Effector memory CD8-positive, alpha-beta T cell (primary cell): ENCODE measurements at places on chromosomes 2 and 18.

DNA sequence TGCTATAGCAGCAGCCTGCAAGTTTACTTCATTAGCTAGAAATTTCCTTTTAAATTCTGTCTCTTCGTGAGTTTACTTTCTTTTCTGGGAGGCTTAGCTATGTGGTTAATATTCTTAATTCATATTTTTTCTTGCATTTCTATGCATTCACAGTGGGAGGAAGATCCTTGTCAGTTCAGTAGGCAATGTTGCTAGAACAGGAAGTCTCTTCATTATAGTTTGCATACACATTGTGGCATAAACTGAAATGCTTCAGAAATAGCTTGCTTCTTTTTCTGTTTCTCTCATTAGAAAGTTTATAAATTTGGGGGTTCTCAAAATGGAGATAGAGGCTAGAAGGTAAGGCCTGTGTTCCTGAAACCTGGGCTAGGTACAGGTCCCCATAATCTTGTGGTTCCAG lies 8.1 kb upstream of the ARHGAP15 start:
- peaks cover 13% of the 10 kb centered on the region for H3K4me1 ChIP-seq
- H3K27me3 ChIP-seq: peaks cover 13% of the 10 kb centered on the region
- no peak overlapping the region for H3K27ac ChIP-seq
- no peaks in the 10 kb centered on the region for H3K36me3 ChIP-seq
- H3K4me3 ChIP-seq: no peak overlapping the region
- DNase-seq: no peak

DNA sequence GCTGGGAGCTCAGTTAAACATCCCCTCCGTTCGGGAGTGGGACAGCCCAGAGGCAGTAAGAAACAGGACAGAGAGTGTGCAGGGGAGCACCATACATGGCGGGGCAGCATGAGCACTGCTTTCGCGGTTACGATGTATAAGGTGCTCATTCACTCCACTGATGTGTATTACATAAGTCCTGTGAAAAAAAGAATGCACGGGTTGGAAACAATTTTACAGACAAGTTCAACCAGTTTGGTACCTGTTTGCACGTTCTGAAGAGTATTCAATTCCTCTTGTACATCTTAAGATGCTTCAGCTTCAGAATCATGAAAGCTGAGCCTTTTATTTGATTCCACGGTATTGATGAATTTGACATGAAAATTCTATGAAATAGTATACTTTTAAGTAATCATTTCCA lies 97.8 kb upstream of the NETO1 start:
- no peak overlapping the region for H3K27ac ChIP-seq
- no peak for DNase-seq
- no peaks in the 10 kb centered on the region for H3K36me3 ChIP-seq
- H3K4me1 ChIP-seq: no peaks in the 10 kb centered on the region
- no peaks in the 10 kb centered on the region for H3K27me3 ChIP-seq

- H3K27me3 ChIP-seq: no peaks in the 10 kb centered on the region
- DNase-seq: peak; percentile 55
- peaks cover 10% of the 10 kb centered on the region for H3K36me3 ChIP-seq
- no peak overlapping the region for H3K27ac ChIP-seq
Measured at GRCh38 chr2:11446733-11447248, 19.2 kb downstream of the E2F6 start.

GRCh38 chr18:49976795-49977560 lies 163.6 kb upstream of the ACAA2 start:
- no peak for DNase-seq
- no peak overlapping the region for H3K27ac ChIP-seq
- H3K4me1 ChIP-seq: no peaks in the 10 kb centered on the region
- H3K4me3 ChIP-seq: no peak overlapping the region

- H3K36me3 ChIP-seq: peaks cover 19% of the 10 kb centered on the region
- peak; percentile 78 for DNase-seq
- no peaks in the 10 kb centered on the region for H3K27me3 ChIP-seq
Measured at GRCh38 chr2:88016086-88016959, at the start of gene RNU2-63P. Gene RNU2-63P, minus strand, starts transcription at chr2:88016547.

DNA sequence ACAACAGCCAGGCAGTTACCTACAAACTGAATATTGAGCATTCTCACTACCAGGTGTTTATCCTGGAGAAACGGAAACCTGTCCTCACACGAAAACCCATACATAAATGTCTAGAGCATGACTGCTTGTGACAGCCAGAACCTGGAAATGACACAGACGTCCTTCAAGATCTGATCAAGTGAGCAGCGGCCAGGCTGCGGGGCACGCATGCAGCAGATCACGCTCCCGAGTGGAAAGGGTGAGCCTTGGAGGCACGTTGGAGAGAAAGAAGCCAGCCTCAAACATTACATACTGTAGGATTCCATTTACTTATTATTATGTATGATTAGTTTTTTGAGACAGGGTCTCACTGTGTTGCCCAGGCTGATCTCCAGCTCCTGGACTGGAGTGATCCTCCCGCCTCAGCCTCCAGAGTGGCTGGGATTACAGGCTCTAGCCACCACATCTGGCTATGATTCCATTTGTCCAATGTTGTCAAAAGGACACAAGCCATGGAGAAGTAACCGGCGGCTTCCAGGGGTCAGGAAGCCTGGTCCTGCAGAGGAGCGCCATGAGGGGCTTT lies 22.9 kb upstream of the STK25 start:
- H3K27me3 ChIP-seq: peaks cover 14% of the 10 kb centered on the region
- no peaks in the 10 kb centered on the region for H3K4me1 ChIP-seq
- no peak overlapping the region for H3K27ac ChIP-seq
- no peaks in the 10 kb centered on the region for H3K36me3 ChIP-seq
- no peak for DNase-seq

DNA sequence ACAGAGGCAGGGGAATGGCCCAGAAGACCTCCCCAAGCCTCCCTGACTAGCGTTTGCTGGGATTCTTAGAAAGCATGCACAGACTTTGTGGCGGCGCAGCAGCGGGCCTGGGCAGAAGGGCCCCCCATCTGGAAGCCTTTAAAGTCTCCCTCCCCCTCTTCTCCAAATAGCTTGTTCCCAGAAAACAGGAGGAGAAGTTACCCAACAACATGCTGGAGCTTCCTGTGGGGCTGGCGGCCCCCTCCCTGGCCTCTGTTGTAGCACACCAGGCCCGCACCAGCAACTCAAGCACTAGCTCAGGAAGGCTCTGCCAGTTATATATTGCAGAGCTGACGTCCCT lies 334.8 kb downstream of the DYSF start:
- H3K36me3 ChIP-seq: no peaks in the 10 kb centered on the region
- no peak overlapping the region for H3K27ac ChIP-seq
- no peak for DNase-seq

DNA sequence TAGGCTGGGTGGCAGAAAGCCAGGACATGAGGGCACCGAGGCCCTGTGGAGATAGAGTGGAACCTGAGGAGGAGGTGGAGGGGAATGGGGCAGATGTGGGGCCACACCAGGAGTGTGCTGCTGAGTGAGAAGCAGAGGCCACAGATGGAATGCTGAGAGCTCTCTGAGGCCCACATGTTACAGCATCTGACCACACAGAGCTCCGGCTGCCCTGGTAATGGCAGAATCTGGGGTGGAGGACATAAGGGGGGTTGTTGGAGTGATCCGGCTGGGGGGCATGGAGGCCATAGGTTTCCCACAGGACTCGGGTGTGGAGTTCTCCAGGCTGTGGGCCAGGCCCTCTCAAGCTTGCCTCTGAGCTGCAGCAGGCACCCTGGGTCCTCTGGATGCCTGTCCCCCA lies 3.8 kb downstream of the MZT2B start:
- H3K4me3 ChIP-seq: no peak overlapping the region
- peaks cover 15% of the 10 kb centered on the region for H3K36me3 ChIP-seq
- DNase-seq: no peak
- H3K4me1 ChIP-seq: peaks cover 5% of the 10 kb centered on the region
- H3K27me3 ChIP-seq: no peaks in the 10 kb centered on the region
- peak overlapping the region; percentile 49 for H3K27ac ChIP-seq

DNA sequence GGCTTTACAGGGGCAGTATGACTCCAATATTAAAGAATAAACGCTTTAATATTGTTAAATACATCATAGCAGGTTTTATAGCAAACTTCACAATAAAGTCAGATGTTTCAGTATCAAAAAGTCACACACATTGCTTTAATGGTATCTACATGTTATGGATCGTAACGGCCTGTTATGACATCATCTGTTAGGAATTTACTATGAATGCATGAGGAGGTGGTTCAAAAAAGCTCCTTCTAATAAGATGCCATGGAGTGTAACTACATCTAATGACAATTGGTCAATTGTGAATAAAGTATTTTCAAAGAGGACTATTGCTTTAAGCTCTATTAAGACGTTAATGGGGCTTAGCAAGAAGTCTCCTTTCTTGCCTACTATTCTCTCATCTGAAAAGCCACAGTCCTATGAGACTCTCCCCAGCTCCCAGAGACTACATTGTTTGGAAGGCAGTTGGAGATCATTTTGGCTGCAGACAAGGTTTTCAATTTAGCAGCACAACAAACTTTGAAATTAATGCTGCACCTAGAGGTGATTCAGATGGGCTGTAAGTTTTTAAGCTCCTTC lies 300.7 kb upstream of the MEIS1 start:
- H3K4me1 ChIP-seq: no peaks in the 10 kb centered on the region
- DNase-seq: no peak
- no peaks in the 10 kb centered on the region for H3K27me3 ChIP-seq
- H3K4me3 ChIP-seq: no peak overlapping the region
- H3K36me3 ChIP-seq: no peaks in the 10 kb centered on the region
- H3K27ac ChIP-seq: no peak overlapping the region

DNA sequence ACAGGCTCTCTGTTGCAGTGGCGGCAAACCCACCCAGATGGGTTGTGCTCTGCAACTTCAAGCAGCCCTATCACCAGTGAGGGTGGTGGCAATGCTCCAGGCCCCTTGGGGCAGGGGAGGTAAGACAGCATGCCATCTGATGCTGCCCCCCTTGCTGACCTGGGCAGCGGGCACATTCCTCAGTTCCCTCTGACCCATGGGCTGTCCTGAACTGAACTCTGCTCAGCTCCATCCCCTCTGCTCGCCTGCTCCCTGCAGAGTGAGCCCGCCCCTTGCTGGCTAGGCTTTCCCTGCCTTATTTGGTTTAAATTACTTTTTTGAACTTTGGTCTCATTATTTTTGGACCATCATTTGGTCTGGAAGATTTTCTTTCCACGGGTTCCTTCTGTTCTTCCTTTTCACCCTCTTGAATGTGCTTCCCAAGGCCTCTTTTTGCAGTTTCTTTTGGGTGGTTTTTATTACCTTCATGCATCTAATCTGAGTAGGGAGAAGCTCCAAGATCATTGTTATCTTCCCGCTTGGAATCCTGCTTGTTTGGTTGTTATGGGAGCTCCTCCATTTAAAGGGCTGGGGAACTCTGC lies 565.4 kb downstream of the TNS1 start:
- no peak for DNase-seq
- H3K27ac ChIP-seq: no peak overlapping the region
- peaks cover 14% of the 10 kb centered on the region for H3K4me1 ChIP-seq
- no peaks in the 10 kb centered on the region for H3K27me3 ChIP-seq
